Activated CD4-positive, alpha-beta T cell treated with anti-CD3 and anti-CD28 coated beads, Interleukin-2, Interleukin-4, amounts not matched to agents 100 ng/mL and 50 ng/mL, durations not matched to agents 16 hours and 8 hours (primary cell): ENCODE measurements at places on chromosomes 5 and 9.

DNA sequence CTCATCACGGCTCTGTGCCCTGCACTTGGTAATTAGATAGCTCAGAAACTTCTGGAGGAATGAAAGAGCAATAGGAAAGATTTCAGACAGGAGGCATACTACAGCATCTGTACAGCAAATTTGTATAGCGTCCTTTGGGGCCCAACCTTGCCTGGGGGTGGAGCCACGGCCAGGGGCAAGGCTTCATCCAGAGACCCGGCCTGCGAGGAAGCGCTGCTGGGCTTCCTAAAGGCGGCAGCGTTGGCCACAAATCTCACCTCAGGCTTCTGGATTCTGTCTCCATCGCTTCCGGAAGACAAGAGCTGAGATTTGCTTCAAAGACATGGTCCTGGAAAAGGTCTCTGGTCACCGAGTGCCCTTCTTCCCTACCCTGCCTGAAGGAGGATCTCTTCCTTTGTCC is 12.2 kb upstream of the SPATA31D1 start:
- no peak for DNase-seq

DNA sequence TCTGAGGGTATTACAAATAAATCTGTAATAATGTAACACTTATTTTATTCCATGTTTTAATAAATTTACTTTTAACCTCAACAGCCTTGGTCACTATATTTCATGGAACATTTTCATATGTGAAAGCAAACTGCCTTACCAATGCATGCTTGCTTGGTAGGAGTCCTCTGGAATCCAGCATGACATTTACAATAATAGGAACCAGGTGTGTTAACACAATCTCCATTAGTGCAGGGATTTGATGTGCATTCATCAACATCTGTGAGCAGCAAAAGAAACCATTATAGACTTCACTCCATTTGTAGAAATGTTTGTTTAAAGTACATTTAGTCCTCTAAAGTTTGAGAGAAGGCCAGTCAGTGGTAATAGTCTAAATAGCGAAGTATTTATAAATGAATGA is 159.4 kb downstream of the FBN2 start:
- no peak for DNase-seq

DNA sequence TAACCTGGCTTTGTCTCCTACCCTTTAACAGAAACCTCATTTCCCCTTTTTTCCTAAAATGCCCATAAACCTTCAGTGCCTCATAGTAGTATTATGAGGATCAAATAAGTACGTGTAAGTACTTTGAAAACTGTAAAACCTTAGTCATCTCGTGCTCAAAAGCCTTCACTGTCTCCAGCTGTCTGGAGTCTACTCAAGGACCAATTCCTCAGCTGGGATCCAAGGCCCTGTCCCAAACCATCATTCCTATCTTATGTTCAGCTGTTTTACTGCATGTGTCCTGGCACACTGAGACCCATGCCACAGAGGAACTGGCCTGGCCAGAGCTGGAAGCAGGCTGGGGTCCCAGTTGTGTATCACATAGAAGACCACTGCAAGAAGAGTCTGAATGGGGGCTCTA is 15.9 kb downstream of the ADAMTSL1 start:
- DNase-seq, result no peak

DNA sequence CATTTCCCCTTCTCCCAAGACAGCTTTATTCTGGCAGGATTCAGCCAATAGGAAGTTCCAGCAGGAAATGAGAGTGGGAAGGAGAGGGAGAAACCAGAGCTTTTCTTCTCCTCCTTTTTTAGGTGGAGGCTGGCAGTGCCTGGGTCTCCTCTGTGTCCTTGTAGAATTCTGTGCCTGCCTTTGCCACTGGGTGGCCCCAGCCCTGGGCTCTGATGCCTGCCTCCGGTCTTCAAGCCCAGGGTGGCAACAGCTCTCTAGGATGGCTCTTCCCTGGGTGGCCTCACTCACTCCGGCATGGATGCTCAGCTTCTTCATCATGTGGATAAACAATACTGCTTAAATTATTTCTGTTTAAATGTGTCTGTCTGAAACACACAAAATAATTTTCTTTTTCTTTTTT is 694.8 kb downstream of the SEMA5A start:
- no peak for DNase-seq

DNA sequence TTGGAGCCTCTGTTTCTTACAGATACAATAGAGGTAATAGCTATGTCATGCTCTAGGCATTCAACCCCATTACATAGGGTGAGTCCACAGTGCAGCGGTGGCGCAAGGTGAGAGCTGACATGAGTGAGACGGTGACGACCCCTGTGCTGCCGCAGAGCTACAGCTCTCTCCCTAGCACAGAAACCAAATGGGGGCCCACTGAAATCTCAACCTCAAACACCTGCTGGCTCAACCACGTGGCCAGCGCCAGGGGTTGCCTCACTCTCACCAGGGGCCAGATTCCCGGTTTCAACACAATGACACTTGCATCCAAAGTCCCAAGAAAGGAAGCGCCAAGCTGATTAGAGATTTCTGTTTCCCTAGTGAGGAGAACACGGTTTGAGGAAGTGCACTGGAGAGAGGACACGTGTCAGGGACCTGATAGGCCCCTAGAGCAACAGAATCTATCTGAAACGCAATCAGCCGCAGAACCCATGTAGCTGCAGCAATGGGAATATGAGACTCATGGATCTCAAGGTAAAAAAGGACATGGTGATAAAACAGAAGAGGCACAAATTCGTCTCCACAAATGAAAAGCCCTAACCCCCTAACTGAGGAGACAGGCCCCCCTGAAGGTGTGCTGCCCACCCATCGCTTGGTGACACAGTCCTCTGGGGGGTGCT is 114.3 kb downstream of the CRB2 start:
- no peak for DNase-seq

GRCh38 chr5:89967771-89968444 is 441.6 kb downstream of the CETN3 start:
- DNase-seq, result no peak

DNA sequence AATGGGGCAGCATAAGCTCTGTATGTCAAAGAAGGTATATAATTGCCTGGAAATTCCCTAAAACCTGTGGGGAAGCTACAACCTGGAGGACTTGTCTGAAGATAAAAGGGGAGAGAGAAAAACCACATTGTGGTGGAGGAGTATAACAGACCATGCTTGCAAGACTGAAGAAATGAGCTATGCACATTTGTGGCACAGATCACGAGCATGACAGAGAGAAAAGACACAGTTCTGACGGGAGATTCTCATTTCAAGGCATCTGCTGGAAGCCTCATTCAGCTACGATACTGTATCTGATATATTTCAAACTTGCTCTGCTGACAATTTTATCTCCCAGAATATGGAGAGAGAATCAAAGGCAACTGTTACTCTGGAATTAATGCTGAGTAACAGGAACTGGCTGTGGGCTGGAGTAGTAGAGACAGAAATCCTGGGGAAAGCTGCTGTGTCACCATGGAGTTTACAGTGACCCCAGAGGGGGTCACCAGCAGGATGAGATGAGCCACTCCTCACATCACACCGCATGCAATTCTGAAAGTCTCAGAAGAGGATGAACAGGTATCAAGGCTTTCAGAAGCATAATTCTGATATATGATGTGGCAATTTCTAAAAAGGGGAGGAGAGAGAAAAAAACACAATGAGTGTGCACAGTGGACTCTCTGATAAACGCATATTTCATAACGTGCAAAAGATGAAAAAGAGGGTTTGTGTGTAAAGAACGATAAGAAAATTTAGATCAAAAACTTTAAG is 528.8 kb downstream of the IRX1 start:
- DNase-seq, result no peak

GRCh38 chr5:55547781-55548180 is 13.0 kb upstream of the PLPP1 start:
- no peak for DNase-seq

GRCh38 chr5:57551251-57551650 is 68.6 kb upstream of the ACTBL2 start:
- DNase-seq, result peak; percentile 4

GRCh38 chr9:125240649-125240999 is 519 bp downstream of the HSPA5 start:
- peak; percentile 44 for DNase-seq

DNA sequence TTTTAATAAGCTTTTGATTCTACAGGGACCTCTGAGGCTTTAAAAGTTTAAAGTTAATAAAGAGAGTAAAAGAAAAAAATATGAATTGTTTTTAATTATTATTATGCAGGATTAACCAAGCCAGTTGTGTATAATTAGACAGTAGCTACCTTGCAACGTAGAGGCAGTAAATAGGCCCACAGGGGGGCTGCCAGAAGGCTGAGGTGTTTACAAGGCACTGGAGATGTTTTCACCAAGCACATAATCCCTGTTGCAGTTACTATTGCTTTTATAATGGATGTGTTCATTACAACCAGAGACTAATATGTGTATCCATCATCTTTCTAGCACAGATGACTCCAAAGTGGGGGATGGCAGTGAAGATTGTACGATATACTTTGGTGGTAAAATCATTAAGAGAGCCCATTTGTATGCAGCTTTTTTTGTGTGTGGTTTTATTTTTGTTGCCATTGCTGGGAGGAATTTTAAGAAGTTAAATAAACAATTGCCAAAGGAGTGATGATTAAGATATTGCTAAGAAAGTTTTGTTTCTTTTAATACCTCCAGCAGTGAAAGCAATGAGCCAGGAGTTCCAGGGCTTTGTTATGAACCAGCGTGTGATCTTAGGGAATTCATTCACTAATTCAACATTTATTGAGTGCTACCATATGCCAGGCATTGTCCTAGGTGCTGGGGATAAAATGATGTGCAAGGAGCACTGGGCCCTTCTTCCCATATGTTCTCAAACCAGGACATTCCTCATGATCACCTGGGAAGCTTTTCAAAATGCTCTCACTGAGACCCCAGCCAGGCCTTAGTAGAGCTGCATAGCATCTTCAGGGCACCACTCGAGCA is 138.7 kb upstream of the EFNA5 start:
- DNase-seq, result no peak

DNA sequence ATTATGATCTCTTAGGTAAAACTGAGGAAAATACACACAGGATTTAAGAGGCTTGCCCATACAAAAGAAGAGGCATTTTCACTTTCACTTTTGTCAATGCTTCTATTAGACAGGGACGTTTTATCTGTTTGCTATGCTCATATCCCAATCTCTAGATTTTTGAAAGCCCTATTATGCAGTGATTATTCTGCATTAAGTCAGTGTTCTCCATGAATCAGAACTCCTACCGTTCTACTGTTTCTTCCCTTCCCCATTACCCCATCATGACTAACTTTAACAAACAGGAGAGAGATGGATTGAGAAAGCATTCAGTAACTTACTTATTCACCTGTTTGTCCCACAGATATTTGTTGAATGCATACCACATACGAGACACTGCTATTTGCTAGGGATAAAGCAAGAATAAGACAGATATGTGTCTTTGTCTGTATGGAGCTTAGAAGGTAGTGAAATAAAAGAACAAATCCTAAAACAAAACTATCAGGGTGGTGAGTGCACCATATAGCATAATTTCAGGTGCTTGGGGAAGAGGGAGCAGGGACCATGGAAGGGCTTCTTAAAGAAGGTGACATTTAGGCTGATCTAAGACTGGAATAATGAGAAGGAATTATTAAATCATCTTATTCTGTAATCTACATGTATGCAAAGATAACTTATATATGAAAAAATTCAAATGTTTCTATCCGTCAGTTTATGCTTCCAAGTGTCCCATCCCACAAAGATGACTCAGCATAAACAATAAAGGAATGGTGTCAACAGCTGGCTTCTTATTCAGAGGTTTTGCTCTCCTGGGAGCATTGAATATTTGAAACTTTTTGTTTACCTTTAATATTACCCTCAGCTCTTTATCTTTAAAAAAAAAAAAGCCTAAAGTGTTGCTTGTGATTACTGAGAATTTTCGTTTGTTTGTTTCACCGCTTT is 328.1 kb downstream of the HINT1 start:
- no peak for DNase-seq

DNA sequence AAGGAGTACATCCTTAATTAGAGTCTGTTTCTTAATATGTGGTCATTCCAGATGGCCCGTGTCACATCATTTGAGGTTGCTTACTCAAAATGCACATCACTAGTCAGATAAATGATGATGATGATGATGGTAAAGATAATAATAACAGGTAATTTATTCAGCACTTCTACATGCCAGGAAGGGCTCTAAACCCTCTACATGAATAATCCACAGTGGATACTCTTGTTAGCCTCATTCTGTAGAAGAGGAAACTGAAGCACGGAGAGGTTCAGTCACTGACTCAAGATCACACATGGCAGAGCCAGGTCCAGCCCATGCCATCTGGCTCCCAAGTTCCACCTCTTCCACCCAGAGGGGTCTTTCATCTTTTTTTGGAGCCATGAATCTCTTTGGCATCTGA is 11.7 kb downstream of the SH3PXD2B start:
- DNase-seq, result no peak

DNA sequence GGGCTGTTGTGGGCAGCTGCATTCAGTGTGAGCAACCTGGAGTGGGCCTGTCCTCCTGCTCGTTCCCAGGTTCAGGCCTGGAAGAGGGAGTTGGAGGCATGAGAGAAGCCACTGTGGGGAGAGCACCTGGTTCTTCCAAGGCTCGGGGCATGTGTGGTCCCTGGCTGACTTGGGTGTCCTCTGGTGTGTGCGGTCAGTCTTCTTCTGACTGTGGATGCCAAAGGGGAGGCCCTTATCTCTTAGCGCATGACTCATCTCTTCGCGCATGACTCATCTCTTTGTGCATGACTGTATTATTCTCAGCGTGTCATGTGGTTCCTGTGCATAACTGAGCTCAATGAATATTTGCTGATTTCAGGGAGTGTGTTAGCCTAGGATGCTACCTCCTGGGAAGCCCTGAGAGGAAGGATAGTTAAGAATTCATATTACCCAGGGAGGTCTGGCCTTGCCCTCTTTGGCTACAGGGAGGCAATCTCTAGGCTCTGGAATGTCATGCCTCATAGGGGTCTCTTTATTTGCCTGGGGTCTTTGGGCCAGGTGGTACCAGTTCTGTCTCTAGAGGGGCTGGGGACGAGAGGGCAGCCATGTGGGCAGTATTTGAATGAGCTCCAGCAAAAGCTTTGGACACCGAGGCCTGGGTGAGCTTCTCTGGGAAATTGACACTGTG is 188.7 kb downstream of the HSPA4 start:
- DNase-seq, result peak; percentile 83

DNA sequence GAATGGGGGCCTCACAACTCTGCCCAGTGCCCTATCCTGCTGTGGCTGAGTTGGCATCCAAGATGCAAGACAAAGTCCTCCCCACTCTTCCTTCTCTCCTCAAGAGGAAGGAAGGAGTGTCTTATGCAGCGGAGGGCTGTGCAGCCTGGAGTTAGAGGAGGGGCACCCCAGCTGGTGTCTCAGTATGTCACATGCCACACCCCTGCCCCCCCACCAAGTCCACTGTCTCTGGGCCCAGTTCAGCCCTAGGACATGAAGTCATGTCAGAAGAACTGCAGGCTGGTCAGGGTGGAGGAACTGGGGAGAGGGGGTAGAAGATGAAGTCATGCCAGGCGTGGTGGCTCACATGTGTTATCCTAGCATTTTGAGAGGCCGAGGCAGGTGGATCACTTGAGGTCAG is 28.0 kb upstream of the SLC28A3 start:
- DNase-seq, result no peak
